Epithelial cell of proximal tubule (primary cell): ENCODE measurements at places on chromosomes 6 and 20. TPM values are rescaled to one million over a fixed set of nuclear protein-coding genes. Genes with fewer than 3 reads are reported as not detected.

Gene EBF4
- total RNA-seq = 0.36 and 2.5 TPM in 2 replicates

Gene CDH4
- 17.1 and 21.0 TPM in 2 replicates for total RNA-seq

Gene TSHZ2
- total RNA-seq = 0.06 TPM in 1 of 2 replicates, not detected in the other

Gene RSPO4
- 0.07 and 1.2 TPM in 2 replicates for total RNA-seq

Gene FAM120B
- total RNA-seq = 5.0 and 7.0 TPM in 2 replicates

Gene MPIG6B
- total RNA-seq = not detected in 2 replicates

Gene CALHM5
- total RNA-seq = 0.07 and 0.12 TPM in 2 replicates

Gene PTK7
- 84.6 and 91.2 TPM in 2 replicates for total RNA-seq

Gene CD24
- 679 and 1,068 TPM in 2 replicates for total RNA-seq

Gene NOX3
- 0.07 TPM in 1 of 2 replicates, not detected in the other for total RNA-seq

Gene SLC17A1
- not detected in 2 replicates for total RNA-seq

Gene SPATA25
- 0.87 TPM in 1 of 2 replicates, not detected in the other for total RNA-seq

Gene GRM1
- total RNA-seq = 0.51 TPM in 1 of 2 replicates, not detected in the other

Gene PBOV1
- total RNA-seq = not detected in 2 replicates

Gene SLC17A2
- total RNA-seq = not detected in 2 replicates
